Activated T-cell treated with anti-CD3 and anti-CD28 coated beads, Interleukin-2, amount 50 U/mL, for 1 hour (primary cell): ENCODE measurements at places on chromosomes 7 and 10.

GRCh38 chr7:51035716-51036115 lies 253.0 kb upstream of the GRB10 start:
- no peak for DNase-seq

- no peak for DNase-seq
Measured at GRCh38 chr7:79361214-79361613, 92.3 kb downstream of the MAGI2 start.

GRCh38 chr7:12269100-12269895 lies 58.2 kb downstream of the TMEM106B start:
- no peak for DNase-seq

DNA sequence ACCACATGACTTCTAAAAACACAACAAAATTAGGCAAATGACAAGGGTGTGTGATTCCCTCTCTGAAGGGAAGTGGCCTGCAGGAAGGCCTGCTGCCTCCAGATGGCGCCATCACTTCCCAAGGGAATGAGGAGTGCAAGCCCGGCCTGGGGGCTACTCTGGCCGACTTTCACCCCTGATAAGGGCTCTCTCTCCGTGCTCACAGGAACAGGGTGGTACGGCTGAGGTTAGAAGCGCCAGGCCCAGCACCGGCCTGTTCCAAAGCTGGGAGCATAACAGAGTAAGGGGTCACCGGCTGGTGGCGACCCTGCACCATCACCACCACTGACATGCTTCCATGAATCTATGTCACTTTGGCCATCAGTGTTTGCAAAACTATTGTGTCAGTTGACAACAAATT lies 13.1 kb downstream of the RBP3 start:
- DNase-seq, result no peak

GRCh38 chr10:129945064-129945463 lies 19.0 kb downstream of the EBF3 start:
- DNase-seq, result no peak

DNA sequence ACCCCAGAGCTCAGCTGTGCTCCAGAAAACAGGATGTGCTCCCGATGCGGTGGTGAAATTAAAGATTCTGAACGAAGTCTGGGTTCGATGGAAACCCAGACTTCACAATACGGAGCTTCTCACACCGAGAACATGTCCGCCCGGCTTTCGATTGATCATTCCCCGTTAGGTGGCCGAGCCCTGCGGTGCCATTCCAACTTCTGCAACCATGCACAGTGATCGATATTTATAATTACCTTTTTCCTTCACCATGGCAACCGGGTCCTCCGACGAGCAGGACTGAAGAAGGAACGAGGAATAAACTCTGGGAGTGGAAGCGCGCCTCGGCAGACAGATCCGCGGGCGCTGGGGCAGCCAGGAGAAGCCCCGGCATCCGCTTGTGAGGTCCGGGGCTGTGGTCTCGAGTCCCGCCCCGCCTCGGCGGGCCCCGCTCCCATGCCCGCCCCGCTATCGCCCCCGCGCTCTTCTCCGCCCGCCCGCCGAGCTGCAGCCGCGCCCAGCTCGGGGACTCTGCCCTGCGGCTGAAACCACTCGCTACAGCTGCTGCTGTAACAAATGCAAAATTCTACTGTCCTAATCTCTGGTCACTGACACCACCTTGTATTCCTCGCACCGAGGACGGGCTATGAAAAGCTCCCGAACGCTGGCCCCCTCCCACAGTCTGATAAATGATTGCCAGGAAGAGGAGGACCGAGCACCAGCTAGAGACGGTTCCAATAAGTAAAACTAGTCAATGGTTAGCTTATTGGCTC lies 26.2 kb downstream of the ABLIM1 start:
- peak; percentile 37 for DNase-seq

DNA sequence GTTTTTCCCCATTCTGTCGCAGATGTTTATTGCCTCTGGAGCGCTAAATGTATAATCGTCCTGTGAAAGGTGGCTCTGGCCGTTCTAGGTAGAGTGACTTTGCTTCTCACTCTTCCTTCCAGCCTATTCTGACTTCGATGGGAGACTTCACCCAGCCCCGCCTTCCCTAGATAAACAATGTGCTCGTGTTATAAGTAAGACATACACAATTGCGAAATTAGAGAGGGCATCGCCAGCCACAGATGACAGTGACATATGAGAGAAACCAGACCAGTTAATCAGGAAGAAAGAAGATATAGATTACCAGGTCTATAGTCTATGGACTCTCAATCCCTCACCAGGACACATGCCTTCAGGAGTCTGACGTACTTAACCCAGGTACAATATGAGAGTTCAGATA lies 1050.5 kb upstream of the AUTS2 start:
- no peak for DNase-seq

- DNase-seq, result no peak
Measured at GRCh38 chr10:29926693-29927048, 132.7 kb downstream of the JCAD start.

DNA sequence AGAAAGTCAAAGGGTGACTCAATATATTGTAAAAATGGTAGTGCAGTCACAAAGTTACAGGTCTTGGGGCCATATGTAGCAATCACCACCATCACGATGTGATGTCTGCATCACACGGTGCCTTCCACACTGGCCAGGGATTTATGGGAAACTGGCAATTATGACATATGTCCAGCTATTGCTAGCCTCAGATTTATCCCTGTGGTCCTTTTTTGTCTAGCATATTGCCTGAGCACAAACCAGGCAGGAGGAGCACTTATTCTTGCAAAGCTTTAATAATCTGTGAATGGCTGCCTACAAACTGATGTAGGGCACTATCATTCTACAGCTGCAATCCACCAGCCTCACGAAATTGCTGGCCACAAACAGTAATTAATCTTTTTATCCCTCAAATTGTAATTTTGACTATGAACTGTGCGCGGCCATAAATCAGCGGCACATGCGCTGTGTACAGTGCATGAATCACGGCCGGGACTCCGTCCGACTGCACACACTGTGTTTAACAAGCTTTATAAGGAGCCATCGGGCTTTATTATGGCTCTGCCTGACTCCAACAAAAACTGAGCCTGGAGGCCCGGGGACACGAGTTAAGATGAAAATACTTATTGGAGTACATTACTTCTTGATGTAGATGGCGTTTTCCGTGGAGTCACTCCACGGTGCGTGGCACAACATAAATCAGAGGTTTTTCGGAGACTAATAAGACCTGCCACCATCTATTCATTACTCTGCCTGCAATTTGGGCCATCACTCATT lies 115.2 kb downstream of the EBF3 start:
- no peak for DNase-seq

- no peak for DNase-seq
Measured at GRCh38 chr10:121284936-121285335, 313.3 kb downstream of the FGFR2 start.

GRCh38 chr7:88115816-88116215 lies 104.0 kb downstream of the SRI start:
- no peak for DNase-seq

DNA sequence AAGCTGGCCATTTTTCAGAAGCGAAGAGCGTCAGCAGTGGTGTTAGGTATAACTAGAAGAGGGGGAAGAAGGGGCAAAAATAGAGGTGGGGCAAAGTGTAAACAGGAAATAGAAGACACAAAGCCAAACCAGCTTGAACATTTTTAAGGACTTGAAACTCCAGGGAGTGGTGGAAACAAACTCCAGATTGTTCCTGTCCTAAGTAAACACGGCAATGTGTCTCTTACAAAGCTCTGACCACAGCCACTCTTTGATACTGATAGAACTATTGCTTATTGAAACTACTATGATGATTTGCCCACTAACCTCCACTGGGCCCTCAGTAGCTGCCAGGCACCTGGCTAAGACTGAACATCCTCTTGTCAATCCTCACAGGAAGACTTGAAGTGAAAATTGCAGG lies 20.8 kb upstream of the CDH23 start:
- DNase-seq, result no peak

- no peak for DNase-seq
Measured at GRCh38 chr7:151511946-151512345, 7.7 kb downstream of the RHEB start.

- DNase-seq, result no peak
Measured at GRCh38 chr10:117299435-117299834, 58.5 kb downstream of the SLC18A2 start.
